Activated naive CD8-positive, alpha-beta T cell treated with anti-CD3 and anti-CD28 coated beads, Interleukin-2, amount 10 ng/mL, durations not matched to agents 7 days and 5 days (primary cell): ENCODE measurements at places on chromosomes 16 and 17. TPM values are rescaled to one million over a fixed set of nuclear protein-coding genes. Genes with fewer than 3 reads are reported as not detected.

GRCh38 chr17:8835106-8835505 lies 32.4 kb downstream of the PIK3R6 start:
- DNase-seq: no peak

GRCh38 chr17:35736236-35736635 lies 4.8 kb downstream of the RASL10B start:
- no peak for DNase-seq

- no peak for DNase-seq
Observed at GRCh38 chr16:86512301-86512859, 2.1 kb downstream of the FOXF1 start.

DNA sequence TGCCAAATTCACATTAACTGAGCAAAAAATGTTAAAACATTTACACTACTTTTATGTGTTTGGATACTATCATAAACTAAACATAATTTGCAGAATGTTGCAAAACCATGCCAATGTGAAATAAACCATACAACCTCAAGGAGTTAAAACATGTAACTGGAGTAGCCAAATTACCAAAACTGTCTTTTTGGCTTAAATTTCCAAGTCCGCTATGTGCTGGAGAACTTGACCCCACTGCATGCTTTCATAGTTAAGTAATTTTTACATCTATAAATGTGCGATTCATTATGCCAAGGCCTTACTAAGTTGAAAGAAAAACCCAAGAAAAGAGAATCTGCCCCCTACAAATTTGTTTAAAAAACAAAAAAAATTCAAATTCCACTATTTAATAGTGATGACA lies 28.2 kb downstream of the BRD7 start:
- no peak for DNase-seq

DNA sequence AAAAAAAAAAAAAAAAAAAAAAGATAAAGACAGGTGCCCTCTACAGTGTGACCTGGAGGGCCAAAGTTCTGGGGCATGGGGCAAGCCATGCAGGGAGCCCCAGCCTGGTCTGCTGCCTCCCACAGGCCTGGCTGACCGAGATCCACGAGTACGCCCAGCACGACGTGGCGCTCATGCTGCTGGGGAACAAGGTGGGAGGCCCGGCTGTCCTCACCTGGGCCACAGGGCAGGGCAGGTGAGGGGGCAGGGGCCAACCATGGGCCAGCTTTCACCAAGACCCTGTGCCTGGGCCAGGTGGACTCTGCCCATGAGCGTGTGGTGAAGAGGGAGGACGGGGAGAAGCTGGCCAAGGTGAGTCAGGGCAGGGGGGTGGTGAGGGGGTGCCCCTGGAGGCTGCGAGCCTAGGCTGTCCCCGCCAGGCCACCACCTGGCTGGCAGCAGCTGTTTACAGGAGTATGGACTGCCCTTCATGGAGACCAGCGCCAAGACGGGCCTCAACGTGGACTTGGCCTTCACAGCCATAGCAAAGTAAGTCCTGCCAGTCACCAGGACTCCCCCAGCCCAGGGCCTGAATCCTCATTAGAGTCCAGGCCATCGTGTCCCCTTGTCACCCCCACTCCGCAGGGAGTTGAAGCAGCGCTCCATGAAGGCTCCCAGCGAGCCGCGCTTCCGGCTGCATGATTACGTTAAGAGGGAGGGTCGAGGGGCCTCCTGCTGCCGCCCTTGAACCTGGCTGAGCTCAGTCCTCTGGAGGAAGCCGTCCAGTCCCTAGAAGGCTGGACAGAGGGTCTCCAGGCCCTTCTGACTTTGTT lies 2.7 kb upstream of the TRAF7 start:
- DNase-seq: no peak

- DNase-seq: peak; percentile 35
Observed at GRCh38 chr16:86566601-86566965, at the start of gene FOXC2. FOXC2 (plus strand) TSS chr16:86566829; CDS start chr16:86567336, 507 bp downstream.

- no peak for DNase-seq
Observed at GRCh38 chr17:79674506-79675412, 56.0 kb upstream of the ENPP7 start.

DNA sequence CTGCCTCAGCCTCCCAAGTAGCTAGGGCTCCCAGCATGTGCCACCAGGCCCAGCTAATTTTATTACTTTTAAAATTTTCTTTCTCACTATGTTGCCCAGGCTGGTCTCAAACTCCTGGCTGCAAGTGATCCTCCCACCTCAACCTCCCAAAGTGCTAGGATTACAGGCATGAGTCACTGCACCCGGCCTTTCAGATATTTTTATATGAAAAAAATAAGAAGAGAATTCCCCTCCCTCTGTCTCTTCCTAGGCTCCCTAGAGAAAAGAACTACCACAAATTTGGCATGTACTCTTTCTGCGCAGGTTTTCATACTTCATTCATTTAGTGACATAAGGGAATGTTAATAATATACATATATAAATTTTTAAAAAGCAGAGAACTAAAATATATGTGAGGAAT lies 21.7 kb upstream of the SMURF2 start:
- no peak for DNase-seq

GRCh38 chr17:74132354-74132753 lies 71.1 kb upstream of the RPL38 start:
- no peak for DNase-seq

- no peak for DNase-seq
Observed at GRCh38 chr17:7916385-7916682, 245 bp upstream of the RNF227 start.

DNA sequence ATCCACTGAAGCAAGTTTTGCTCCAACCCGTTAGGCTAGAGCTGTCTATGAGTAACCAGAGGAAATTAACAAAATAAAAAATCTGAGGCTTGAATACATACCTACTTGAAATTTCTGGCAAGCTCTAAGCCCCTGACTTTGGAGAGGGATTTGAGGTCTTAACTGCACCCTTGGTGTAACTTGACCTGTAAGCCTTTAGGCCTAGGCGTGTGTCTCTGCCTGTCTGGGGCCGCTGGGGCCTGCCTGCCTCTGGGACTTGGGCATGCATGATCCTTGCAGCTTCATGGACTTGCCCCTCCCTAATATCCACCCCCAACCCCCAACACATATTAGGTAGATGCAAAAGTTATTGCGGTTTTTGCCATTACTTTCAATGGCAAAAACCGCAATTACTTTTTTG lies 3.7 kb upstream of the CDC42EP4 start:
- DNase-seq: no peak

DNA sequence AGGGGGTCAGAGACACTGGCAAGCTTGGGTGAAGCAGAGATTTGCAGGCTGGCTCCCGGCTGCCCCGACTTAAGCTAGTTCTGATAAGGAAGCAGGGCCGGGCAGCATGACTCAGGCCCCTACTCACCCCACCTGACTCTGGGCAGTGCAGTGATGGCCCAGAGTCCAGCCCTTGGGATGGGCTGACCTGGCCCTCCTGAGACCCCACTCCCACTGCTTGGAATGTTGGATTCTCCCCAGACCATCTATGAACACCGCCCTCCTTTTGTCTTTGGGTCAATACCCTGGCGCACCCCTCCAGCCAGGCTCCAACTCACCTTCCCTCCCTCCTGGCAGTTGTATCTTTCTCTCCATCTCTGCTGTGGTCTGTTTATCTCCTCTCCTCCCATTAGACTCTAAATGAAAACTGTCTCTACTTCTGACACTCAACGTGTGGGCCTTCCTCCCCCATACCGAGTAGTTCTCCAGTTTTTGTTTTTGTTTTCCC lies 21.0 kb downstream of the LGALS3BP start:
- DNase-seq: no peak

DNA sequence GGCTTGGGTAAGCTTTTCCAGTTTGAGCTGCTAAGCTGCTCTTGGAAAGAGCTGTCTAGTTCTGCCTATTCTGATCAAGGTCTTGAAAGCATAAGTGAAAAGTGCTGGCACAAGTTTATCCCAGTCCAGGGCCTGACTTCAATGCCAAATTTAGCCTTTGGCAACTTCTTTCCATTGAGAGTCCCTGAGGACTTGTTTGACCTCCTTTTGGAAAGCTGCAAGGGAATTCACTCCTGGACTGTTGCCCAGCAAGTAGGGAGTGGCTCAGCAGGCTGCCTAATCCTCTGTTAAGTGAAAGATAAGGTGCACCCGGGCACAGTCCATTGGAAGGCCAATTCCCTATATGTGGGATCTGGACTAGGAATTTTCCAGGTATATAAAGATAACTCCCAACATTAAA lies 16.0 kb upstream of the TANC2 start:
- no peak for DNase-seq

DNA sequence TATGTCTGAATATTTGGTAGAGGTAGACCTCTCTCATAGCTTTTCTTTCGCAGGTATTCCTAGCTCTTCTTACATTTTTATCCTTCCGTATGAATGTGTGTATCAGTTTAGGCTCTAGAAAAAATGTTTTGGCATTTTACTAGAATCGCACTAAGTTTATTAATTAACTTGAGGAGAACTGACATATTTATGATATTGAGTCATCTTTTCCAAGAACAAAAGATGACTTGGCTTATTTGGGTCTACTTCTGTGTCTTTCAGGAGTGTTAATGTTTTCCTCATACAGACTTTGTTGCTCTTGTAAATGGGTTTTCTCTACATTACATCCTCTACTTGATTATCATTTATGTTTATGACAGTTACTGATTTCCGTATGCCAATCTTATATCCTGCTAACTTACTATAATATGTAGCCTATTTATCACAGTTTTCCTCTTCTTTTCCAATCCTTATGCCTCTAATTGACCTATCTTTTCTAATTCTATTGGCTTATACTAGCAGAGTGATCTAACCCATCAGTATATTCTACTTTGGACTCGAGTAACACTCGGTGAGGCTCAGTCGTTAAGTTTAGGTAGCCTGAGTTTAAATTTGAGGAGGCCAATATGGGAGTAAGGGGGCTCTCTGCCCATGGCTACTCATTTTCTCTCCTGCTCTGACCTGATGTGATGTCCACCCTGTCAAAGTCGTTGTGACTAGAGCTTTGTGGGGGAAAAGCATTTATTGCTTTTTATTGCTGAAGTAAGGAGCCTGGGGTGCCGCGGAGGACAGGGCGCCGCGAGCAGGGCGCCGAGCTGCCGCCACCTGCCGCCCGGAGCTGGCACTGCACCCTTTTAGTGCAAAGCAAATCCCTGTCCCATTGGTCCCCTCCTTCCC lies 20.0 kb downstream of the ST6GALNAC1 start:
- peak; percentile 82 for DNase-seq

DNA sequence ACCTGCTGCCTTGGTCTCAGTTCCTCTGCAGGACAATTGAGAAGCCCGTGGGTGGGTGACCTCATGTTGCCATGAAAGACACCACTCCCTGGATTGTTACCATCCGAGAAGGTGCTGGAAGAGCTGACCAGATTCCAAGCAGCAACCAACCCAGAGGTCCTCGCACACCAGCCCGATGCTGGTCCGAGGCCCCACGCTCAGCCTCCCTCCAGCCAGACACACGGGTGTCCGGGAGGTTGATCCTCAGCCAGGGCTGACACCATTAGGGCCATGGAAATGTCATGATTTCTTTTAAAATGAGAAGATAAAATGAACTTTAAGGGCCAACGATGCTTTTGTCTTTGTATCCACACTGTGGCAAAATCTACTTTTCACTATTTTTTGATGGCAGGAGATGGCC lies 242.3 kb downstream of the RBFOX3 start:
- no peak for DNase-seq

DNA sequence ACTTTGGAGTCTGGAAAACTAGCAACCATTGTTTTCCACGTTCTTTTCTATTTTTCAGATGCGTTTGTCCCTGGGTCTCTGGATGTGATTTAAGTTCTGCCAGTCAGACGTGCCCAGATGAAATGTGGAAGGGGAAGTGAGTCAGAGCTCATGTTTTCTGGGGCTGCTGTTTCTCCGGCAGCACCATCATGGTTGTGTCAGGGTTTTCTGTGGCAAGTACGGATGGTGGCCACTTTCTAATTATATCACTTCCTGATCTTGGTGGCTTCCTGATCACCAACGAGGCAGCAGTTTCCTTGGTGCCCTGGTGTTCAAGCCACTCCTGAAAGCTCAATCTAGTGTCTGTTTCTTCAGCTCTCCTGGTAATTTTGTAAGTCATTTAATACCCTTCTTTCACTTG lies 31.4 kb upstream of the PMFBP1 start:
- peak; percentile 39 for DNase-seq

- DNase-seq: peak; percentile 77
Observed at GRCh38 chr17:76714822-76715495, 4.2 kb upstream of the MXRA7 start.

DNA sequence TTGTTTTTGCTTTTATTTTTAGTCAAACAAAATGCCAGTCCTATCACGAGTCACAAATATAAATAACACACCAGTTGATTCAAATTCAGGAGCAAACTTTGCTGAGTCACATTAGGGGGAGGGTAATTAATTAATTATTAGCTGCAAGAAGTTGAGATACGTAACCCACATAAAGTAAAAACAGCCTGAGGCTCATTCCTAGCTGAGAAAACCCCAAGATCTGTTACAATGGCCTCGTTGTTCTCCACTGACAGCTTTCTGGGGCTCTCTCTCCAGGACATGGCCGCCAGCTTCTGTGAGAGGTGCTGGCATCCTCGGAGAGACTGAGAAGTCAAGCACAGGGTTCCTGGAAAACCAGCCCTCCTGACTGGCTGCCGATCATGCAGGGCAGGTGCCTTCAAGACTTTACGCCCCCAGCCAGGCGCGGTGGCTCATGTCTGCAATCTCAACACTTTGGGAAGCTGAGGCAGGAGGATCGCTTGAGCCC lies 11.1 kb downstream of the RAB40B start:
- no peak for DNase-seq

DNA sequence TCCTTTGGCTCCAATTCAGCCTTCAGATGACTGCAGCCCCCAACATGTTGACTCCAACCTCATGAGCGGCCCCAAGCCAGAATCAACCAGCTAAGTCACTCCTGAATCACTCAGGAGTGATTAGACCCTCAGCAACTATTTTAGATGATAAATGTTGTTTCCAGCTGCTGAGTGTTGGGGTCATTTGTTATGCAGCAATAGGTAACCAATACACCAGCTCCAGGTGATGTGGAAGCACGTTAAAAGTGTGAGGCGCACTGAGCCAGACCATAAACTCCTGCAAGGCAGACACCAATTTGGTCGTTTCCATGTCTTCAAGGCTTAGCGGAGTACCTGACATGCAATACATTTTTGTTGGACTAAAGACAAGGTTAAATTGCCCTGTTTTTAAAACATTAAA lies 17.5 kb downstream of the COQ7 start:
- DNase-seq: no peak

REXO5 gene
- total RNA-seq: 12.4 TPM

DHX38 gene
- 95.5 TPM for total RNA-seq

XAF1 gene
- 302 TPM for total RNA-seq

KRTAP2-1 gene
- total RNA-seq: not detected

KIF19 gene
- total RNA-seq: 0.61 TPM

C16orf87 gene
- total RNA-seq: 9.5 TPM

ZNF385C gene
- 0.58 TPM for total RNA-seq

GJD3 gene
- total RNA-seq: not detected

TEX14 gene
- total RNA-seq: 0.43 TPM

C17orf107 gene
- 3.0 TPM for total RNA-seq

C1QTNF8 gene
- total RNA-seq: not detected
